ENCODE measurements at places on chromosomes 4 and X.

- no peak for DNase-seq
Measured at GRCh38 chr4:2689825-2690700, 66.1 kb downstream of the TNIP2 start.

- no peak for DNase-seq
Measured at GRCh38 chr4:127920521-127920920, 39.8 kb downstream of the PLK4 start.

DNA sequence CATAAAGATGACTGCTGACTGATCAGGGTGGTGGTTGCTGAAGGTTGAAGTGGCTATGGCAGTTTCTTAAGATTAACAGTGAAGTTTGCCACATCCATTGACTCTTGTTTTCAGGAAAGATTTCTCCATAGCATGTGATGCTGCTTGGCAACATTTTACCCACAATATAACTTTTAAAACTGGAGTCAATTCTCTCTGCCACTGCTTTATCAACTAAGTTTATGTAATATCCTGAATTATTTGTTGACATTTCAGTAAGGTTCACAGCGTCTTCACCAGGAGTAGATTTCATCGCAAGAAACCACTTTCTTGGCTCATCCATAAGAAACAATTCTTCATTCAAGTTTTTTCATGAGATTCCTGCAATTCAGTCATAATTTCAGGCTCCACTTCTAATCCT is 166.5 kb upstream of the SPRY1 start:
- no peak for DNase-seq

DNA sequence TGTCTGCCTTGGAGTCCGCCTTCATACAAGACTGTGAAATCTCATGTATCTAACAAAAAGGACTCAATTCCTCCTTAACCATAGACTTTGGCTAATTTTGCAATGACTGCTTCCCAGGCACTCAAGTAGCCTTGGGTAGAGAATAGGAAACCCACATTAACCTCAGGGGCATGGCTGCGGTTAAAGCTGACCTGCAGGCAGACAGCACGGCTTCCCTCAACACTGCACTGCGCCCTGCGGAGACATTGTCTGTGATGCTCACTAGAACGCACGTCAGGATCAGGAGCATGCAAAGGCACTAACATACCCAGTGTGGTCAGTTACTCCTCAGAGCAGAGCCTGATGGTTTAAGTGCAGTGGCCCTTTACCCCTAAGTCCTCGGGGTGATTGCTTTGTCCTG is 10.3 kb upstream of the GPR143 start:
- DNase-seq, result no peak

DNA sequence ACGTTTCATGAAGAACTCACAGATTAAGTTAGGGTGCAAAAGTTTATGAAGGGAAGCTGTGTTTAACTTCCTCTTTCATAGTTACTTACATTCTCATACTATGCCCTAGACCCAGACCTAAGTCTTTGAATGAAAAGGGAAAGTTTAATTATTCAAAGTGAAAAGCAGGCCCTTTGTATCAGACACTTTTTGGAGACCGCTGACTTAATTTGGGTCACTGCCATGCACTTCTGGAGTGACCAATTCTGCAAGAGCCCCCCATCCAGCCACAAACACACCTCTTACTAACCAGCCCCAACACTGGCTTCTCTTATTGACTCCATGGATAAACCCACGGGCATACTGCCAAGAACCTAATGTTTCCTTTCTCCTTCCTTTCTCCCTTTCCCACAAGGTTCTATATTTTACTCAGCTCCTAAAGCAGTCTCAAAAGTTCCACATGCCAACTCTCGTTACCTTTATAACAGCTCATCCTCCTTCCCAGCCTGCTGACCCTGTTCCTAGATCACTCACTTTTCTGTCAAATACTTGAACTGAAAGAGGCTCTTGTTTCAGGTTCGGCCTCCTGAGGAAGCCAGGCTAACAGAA is 34.5 kb downstream of the ABCE1 start:
- DNase-seq, result peak; percentile 4

- DNase-seq, result no peak
Measured at GRCh38 chr4:77564231-77564630, 41.4 kb upstream of the CXCL13 start.

- DNase-seq, result no peak
Measured at GRCh38 chrX:72114306-72114705, 17.4 kb downstream of the RTL5 start.

DNA sequence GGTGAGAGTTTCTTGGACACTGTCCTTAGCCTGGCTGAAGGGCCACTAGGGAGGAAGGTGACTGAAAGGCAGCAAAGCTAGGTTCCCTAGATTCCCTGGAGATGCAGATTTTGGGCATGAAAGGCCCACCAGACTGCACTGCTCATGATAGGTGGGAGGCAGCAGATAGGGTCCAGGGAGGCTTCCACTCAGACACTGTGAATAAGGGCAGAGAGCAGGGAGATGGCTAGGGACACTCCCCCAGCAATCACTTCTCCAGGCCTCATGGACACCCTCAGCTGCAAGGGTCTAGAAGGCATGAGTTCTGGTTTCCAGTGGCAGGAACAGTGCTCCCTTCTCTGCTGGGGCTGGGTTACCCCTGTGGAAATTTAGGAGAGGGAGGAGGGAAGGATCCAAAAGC is 20.1 kb downstream of the ARMCX2 start:
- DNase-seq, result no peak

DNA sequence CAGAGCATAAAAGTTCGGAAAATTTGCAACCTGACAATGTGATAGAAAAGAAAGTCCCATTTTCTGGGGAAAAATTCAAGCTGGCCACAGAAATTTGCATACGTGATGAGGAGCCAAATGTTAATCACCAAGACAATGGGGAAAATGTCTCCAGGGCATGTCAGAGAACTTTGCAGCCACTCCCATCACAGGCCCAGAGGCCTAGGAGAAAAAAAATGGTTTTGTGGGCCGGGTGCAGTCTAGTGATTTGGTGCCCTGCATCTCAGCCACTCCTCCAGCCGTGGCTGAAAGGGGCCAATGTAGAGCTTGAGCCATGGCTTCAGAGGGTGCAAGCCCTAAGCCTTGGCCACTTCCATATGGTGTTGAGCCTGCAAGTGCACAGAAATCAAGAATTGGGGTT is 71.2 kb downstream of the CHRNA9 start:
- no peak for DNase-seq

- no peak for DNase-seq
Measured at GRCh38 chr4:149183638-149184037, 632.0 kb downstream of the IQCM start.

GRCh38 chr4:146342600-146343192 is 128.4 kb downstream of the REELD1 start:
- peak; percentile 7 for DNase-seq

All from Ammon's horn (tissue), 1 donor.